ENCODE measurements at places on chromosomes 7 and 10.

GRCh38 chr7:6447581-6448199 is at the start of gene DAGLB:
Gene DAGLB (minus strand): TSS chr7:6447954. CDS start chr7:6447842, 112 bp downstream.
- DNase-seq = peak; percentile 63

DNA sequence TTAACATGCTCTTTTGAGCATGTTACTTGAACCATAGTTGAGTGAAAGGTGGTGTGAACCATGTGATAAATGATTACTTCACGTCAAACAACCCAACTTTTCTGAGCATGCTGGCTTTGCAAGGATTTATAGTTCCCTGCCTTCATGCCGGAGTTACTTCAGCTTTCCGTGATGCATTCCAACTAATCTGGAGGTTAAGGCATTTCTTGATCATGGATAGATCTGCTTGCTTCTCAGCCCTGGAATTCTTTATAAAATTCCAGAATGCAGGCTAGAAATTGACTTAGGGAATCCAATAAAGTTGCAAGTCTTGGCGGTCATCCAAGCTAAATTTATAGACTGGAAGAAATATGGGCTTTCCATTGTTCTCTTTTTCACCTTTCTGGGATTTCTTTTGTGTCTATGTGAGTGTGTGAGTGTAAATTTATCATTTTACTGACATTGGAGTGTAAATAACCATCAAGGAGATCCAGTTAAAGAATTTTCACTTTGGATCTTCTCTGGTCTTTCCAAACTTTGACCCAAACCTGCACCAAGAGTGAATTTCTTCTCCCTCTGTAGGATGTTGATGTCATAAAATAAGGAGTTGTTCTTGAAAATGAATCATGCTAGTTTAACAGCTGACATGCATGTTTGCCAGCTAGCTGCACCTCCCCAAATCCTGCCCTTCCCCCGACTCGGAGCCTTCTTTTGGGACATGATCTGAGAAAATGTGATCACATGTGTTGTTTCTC is 289.0 kb downstream of the TWIST1 start:
- no peak for DNase-seq

DNA sequence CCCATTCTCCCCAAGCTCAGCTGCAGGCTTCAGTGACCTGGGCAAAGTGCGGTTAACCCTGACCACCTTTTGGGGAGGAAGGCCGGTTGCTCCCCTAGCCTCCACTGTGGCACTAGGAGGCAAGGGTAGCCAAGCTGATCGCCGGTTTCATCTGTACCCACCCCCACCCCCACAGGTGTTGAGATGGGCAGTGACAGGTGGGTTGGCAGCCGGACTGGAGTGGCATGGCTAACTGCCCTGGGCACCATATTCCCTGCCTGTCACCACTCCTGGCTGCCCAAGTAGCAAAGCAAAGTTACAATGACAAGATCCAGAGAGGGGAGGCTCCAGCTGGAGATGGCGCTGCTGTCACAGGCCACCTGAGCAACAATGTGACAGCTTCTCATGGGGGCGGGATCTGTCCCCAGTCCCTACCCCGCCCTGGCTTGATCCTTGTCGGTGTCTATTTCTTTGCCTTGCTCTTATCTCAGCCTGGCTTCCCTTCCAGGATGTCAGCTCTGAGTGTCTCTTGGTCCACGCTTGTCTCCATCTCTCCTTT is 27.0 kb upstream of the BMS1 start:
- no peak for DNase-seq

GRCh38 chr10:77144656-77145055 is 493.0 kb downstream of the KCNMA1 start:
- no peak for DNase-seq

GRCh38 chr10:13709931-13710650 is 123.3 kb downstream of the PRPF18 start:
- no peak for DNase-seq

GRCh38 chr10:48525113-48525512 is 79.8 kb downstream of the ARHGAP22 start:
- no peak for DNase-seq

GRCh38 chr10:114631666-114632417 is 26.2 kb downstream of the ABLIM1 start:
- no peak for DNase-seq

GRCh38 chr7:150400008-150400787 is 21.1 kb downstream of the ZNF775 start:
- DNase-seq = no peak

- no peak for DNase-seq
Observed at GRCh38 chr7:7351832-7352231, 169.5 kb downstream of the C1GALT1 start.

DNA sequence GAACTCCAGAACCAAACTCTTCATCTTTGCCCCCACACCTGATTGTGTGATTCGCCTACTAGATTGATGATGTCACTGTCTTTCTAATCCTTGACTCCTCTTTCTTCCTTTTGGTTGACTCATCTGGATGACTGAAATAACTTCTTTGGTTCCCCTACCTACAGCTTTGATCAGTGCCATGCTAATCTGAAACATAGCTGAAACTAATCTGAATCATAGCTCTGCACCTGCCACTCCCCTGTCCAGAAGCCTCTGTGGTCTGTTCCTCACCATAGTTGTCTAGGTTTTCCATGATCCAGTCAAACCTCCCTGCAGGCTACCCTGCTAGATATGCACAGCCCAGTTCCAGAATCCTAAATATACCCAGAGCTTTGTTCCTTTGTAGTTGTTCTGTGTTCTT is 51.9 kb downstream of the ZNF365 start:
- DNase-seq = no peak

DNA sequence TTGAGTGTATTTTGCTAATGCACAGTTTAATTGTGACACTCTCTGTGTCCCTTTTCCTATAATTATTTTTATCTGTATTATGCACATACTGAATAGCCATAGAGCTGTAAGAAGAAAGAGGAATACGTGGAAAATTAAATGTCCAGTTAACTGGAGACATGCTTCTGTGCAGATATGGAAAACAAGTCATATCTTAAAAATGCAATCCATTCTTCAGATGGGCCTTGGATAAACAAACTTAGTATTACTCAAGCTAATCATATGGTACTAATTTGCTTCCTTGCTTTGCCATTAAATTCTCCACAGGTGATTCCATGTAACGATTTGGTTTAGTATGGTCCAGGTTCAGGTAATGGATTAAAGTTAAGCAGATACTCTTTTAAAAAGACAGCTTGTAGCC is 201.2 kb upstream of the CELF2 start:
- no peak for DNase-seq

DNA sequence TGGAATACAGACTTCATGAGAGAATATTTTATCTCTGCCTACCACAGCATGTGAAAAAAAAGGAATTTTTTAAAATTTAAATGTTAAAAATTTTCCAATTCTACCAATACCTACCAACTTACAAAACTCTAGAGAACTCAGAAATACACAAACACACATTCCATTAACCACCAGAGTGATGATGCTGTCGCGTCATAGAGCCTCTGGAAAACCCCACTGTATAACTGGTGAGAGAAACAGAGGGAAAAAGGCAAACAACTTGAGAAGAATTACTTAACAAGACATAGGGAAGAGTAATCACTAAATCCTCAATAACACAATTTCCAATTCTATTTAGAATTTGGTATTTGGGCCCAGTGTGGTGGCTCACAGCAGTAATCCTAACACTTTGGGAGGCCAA is 6.2 kb upstream of the SPOCK2 start:
- no peak for DNase-seq

DNA sequence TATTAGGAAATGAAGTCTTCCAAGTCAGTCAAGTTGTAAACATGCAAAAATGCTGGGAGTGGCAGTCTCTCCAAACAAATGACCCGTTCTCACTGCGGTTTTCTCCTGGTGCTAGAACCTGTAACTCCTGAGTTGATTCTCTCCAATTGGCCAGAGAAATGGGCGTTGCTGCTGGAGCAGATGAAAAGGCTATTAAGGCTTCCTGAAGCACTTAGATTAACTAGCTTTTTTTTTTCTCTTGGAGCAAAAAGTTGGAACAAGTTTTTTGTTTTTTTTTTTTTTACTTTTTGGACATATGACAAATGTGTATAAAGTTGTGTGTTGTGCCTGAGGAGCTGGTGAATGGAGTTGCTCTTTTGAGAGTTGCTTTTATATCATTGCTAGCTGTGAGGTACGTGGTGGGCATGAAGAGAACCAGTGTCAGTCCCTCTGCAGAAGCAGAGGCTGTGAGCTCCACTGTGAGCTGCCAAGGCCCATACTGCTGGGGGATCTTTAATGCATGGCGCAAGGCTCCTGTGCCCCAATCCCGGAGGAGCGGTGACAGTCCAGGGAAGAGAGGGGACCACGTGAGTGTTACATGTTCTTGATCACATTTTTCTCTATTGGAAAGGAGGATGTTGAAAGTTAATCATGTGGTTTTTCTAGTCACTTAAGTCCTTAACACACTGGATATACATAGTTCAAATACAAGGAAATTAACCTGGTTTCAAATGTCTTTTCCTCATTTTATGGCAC is 393.6 kb upstream of the GALNT17 start:
- no peak for DNase-seq

GRCh38 chr10:130545122-130545521 is 408.9 kb downstream of the GLRX3 start:
- DNase-seq = no peak

GRCh38 chr10:124666494-124666893 is 77.7 kb downstream of the FAM53B start:
- no peak for DNase-seq

DNA sequence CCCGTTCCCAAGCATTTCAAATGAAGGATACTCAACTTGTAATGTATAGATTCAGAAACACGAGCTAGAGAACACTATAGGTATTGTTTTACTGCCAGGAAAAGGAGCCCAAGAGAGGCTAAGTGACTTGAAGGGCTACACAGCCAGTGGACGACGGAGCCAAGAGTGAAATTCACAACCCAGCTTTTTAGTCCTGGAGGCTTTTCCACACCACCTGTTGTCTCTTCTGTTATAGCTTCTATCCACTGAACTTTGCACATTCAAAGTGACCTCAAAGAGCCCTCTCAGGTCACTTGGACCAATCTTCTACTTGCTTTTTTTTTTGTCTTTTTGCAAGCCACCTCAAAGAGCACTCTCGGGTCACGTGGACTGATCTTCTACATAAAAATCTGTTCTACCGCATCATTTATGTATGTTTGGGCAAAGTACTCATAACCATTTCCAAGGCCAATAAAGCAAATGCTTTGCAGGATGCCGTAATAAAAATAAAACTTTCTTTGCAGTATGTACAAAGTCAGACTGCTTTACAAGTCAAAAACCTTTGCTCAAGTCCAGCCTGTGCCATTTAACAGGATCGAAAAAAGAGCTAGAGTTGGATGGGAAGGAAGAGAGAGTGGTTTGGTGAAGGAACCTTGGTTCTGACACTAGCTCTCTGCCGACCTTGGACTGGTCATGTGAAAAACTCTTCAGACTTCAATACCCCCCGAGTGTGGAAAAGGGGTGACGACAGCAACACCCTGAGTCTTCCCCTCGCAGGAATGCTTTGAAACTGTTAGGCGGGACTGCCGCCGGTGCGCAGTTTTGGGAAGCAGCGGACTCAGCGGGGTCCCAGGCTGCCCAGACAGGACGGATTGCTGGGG is 821 bp downstream of the SLC35B4 start:
- DNase-seq = no peak

DNA sequence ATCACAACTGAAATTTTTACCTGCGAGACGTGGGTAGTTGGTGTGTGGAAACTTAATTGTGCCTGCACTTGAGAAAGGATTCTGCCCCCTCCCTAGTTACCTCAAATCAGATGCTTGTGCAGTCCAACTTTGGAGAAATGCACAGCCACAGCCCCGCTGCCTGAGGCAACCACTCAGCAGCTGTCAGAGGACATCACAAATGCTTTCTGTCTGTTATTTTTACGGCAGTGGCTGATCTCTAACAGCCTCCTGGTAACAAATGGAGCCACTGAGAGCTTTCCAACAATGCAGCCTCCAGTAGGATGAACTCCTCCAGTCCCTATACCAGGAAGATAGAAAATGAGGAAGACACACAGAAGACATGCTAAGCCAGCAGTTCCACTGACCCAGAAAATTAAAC is 712.2 kb upstream of the GHITM start:
- DNase-seq = no peak

GRCh38 chr7:113731571-113731970 is 187.2 kb downstream of the PPP1R3A start:
- DNase-seq = no peak

- DNase-seq = no peak
Observed at GRCh38 chr7:408751-409311, 110.8 kb downstream of the PDGFA start.

DNA sequence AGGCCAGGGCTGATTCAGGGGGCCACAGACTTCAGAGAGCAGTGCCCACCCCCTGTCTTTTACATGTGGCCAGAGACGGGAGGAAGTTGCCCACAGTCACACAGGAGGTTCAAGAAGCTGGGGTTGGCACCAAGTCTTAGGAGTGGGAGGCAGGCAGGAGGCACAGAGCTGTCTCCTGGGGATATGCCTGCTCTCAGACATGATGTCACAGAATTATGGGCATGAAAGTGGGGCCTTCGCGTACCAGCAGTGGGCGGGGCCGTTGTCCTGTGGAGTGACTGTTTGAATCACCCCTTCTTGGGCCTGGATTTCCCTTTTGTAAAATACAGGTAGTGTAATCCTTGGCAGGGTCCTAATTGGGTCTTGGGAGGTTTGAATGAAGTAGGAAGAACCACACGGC is 81.2 kb upstream of the PPIF start:
- DNase-seq = no peak

- DNase-seq = no peak
Observed at GRCh38 chr10:34001087-34001580, 666.7 kb upstream of the NRP1 start.

DNA sequence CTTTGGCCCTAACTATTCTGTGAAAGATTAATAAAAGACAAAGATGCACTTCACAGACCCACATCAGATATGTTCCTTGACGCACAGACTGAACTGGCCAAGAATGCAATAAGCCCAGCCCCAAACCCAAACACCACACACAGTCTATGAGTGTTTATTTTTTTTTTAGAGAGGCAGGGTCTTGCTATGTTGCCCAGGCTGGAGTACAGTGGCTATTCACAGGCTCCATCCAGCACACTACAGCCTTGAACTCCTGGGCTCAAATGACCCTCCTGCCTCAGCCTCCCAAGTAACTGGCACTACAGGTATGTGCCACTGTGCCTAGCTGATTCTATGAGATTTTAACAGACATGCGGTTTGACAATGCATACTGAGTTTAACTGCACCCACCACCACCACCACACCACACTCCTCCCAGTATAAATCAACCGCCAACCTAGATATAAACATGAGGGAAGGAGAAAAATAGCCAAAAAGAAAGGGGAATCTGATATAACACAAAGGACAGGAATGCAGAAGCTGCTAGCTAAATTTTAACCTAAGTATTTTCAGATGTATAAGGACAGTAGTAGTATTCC is 35.1 kb upstream of the SLC26A3 start:
- no peak for DNase-seq

DNA sequence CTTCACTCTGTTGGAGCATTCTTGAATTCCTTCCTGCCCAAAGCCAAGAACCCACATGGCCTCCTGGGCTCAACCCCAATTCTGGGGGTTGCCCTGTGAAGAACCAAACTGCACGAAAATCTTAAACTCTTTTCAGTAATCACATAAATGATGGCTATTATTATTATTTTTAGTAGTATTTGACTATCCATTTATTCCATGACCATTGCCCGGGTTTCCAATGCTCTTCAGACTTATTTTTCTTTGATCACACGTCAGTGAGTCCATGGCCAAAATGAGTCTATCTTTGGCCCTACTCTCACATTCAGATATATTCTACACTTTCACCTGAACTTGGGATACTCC is 185.9 kb downstream of the AVL9 start:
- DNase-seq = no peak

- DNase-seq = no peak
Observed at GRCh38 chr7:25307624-25308023, 79.3 kb upstream of the NPVF start.

GRCh38 chr7:85924062-85924461 is 719.6 kb upstream of the GRM3 start:
- DNase-seq = no peak
